Stimulated activated CD8-positive, alpha-beta memory T cell treated with anti-CD3 and anti-CD28 coated beads, Interleukin-2, amount 100 ng/mL, for 1 hour (primary cell): ENCODE measurements at places on chromosomes 7 and 10.

- no peak for DNase-seq
These were observed 21.1 kb downstream of the WAC start for GRCh38 chr10:28554009-28554408.

GRCh38 chr7:24441314-24442027 is 131.8 kb upstream of the PALS2 start:
- DNase-seq = no peak

GRCh38 chr7:143360788-143361551 is 1.5 kb downstream of the FAM131B start:
- DNase-seq = no peak

DNA sequence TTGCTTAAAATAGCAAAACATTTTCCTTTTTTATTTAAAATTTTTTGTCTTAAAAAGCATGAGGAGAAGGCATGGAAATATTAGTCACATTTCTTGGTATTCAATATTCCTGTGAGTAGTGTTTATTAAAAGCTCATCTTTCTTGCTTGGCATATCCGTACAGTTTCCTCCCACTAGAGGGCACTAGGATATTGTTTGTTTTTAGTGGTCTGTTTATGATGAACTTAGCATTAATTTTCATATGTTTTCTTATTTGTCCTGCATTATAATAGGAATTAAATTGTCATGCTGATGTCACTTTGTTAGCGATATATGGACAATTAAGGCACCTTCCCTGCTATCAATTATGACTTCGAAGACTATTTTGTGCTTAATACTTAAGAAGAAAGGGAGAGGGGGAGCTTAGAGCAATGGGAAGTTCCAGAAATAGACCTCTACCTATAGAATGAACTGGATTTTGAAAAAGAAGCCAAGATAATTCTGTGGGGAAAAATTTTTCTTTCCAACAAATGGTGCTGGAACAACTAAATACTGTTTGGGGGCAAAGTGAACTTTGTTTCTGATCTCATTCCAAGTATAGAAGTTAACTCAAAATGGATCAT is 91.0 kb upstream of the STRIP2 start:
- no peak for DNase-seq

DNA sequence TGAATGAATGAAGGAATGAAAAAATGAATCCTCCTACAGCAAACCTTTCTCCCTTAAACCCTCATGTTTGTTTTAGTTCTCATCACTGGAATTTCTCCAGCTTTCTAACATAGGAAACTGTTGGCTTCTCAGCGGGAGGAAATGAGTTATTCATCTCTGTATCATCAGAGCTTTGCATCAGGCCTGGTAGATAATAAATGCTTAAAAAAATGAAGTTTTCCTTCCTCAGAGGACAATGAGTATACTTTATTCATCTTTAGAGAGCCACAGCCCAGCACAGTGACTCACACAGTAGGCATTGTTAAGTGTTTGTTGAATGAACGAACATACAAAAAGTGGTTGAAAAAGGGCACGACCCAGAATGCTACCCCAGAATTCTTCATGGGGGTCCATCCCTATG is 62.6 kb downstream of the COL13A1 start:
- no peak for DNase-seq

DNA sequence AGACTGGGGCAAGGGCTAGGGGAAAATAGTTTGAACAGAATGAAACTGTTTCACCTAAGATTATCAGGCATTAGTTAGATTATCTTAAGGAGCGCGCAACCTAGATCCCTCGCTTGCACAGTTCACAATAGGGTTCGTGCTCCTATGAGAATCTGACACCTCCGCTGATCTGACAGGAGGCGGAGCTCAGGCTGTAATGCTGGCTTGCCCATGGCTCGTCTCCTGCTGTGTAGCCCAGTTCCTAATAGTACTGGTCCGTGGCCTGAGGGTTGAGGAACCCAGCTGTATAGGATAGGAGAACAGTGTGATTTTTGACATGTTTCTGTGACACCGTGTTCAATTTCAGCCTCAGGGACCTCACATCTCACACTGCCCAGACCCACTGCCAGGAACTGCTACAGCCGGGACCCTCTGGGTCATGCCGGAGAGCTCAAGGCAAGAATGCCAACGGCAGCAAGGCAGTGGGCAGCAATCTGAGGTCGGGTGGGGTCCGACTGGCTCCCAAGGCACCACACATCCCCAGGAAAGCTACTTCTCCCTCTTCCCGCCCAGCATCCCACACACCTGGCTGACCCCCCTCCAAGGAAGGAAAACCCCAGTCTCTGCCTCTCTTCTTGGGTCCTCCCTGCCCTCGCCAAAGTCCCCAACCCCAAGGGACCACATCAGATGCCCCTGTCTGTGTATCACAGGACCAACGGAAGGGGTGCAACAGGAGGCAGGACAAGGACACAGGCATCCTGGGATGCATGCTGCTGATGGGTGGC is 31.7 kb downstream of the CAMK2B start:
- no peak for DNase-seq

- no peak for DNase-seq
These were observed 18.6 kb upstream of the GOT1 start for GRCh38 chr10:99449023-99449422.

- DNase-seq = no peak
These were observed 119.5 kb downstream of the DOCK4 start for GRCh38 chr7:112086496-112087254.

DNA sequence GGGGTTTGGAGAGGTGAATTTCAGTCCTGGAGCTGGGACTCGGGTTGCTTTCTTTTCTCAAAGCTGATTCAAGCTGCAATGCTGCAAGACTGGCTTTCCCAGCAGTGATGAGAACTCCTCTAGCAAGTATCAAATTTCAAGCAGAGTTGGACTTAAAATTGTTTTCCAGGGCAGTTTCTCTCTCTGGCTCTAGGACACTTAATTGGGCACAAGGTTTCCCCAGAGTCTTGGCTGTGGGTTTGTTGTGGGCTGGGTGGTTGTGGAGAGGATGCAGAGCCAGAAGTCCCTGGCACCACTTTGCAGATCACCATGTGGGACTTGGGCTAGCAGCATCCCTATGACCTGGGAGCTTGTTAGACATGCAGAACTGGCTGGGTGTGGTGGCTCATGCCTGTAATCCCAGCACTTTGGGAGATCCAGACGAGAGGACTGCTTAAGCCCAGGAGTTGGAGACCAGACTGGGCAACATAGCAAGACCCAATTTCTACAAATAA is 16.8 kb downstream of the AKR1B15 start:
- no peak for DNase-seq

- no peak for DNase-seq
These were observed 597.2 kb downstream of the TYW1 start for GRCh38 chr7:67593794-67594193.

GRCh38 chr10:116779076-116779687 is 36.8 kb upstream of the HSPA12A start:
- DNase-seq = no peak

DNA sequence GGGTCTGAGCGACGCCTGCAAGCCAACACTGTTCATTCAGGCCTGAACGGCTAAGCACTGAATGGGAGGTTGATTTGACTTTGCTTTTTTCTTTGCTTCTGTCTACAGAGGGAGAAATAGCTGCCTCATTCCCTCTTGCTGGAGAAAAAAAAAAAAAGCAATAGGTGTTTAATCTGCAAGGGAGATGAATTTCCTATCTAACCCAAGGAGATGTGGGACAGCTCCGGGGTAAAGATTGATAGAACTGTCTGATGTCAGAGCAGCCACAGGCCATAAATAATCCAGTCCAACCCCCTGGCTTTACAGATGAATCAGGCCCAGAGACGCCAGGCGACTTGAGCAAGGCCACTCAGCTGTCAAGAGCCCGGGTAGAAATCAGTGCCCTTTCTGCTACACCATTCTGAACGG is 168.0 kb downstream of the ARHGAP12 start:
- DNase-seq = no peak

- no peak for DNase-seq
These were observed 74.2 kb upstream of the EGR2 start for GRCh38 chr10:62890395-62890794.

DNA sequence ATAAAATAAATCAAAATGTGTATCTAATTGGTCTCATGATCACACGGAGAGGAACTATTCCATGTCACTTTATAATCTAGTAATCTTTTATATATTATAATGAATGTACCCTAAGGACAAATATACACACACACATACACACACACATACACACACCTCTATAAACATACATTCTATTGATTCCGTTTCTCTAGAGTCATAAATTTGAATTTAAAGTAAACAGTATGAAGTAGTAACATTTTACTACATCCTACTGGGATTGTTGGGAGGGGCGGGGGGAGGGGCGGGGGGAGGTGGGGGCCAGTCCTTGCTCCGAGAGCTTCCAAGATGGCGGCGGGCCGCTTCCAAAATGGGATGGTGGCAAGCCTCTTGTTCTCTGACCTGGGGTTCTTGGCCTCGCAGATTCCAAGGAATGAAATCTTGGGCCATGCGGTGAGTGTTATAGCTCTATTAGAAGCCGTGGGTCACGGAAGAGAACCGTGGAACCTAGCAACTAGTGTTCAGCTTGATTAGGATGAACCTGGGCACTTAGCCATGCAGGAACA is 143.2 kb downstream of the REEP3 start:
- no peak for DNase-seq

DNA sequence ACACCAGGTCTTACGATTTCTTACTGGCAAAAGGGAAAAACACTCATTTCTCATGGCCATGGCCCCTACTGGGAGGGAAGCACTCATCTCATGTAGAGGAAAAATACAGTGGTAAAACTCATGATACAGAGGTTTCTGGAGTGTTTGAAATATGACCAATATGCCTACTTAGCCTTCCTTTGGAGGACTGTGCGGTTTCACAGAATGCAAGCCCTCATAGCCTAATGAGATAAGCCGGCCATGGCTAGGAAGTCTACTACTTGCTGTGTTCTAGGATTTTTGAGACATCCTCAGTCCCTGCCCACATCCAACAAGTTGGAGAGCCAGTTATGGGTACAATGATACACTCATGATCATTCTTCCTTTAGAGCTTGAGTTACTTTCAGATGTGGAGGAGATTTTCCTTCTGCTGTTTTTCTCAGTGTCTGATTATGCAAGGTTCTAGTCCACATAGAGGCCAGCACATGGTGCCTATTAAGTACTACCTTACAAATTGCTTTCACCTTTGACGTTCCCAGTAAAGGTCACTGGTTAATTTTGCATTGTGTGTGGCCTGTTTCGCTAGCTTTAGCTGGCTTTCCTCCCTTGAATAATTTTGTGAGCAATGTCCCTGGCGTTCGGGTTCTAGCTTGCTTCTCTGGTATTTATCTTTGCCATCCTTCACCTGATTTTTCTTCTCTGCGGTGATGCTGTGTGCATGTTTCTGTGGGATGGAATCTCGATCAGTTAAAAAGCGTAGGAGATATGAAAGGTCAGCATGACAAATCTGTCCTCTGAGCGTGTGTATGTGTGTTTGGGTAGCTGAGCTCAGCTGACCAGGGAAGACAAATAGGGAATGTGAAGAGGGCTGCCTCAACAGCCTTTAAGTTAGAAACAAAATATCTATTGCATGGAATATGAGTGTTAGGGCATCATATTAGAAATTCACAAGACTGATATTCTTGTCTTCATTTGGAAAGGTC is 295.4 kb downstream of the LRMDA start:
- DNase-seq = no peak

GRCh38 chr7:112512451-112513210 is 31.8 kb downstream of the LSMEM1 start:
- DNase-seq = no peak

- DNase-seq = no peak
These were observed 15.7 kb upstream of the CRYGN start for GRCh38 chr7:151455690-151456089.

DNA sequence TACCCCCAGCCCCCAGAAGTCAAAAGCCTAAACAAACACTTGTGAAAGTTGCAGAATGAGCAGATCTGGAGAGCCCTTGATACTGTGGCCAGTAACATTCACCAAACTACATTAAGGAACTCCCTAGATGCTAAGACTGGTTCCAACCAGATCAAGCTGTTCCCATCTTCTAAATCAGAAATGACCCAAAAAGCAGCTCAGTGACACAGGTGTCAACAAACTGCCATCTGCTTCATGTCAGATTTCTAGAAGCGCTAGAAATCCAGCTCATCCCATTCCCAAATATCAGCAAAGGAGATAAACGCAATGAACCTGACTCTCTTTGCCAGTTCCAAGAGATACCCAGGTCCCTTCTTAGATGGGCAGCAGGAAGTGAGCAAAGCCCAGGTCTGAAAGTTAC is 90.6 kb downstream of the GFRA1 start:
- no peak for DNase-seq

- no peak for DNase-seq
These were observed 369.7 kb downstream of the LRMDA start for GRCh38 chr10:75801121-75801520.

DNA sequence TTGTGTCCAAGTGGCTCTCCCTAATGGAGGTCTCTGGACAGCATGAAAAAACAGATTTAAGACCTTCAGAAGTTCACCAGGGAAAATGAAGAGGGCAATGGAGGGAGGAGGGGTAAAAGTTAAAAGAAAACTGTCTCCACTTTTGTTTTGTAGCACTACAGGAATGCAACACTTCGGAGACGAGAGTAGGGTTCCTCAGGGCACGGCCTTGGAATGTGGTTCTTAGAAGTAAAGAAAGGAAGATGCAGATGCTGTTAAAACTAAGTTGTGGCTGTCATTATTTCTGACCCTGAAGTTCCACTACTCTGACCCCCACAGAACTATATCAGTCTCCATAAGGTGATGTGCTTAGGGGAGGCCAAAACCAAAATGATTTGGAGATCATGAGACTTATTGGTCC is 335.1 kb downstream of the XPNPEP1 start:
- no peak for DNase-seq

- no peak for DNase-seq
These were observed 301.5 kb upstream of the CACNA2D1 start for GRCh38 chr7:82745117-82745516.

- no peak for DNase-seq
These were observed 39.5 kb upstream of the DGKI start for GRCh38 chr7:137886281-137886680.

DNA sequence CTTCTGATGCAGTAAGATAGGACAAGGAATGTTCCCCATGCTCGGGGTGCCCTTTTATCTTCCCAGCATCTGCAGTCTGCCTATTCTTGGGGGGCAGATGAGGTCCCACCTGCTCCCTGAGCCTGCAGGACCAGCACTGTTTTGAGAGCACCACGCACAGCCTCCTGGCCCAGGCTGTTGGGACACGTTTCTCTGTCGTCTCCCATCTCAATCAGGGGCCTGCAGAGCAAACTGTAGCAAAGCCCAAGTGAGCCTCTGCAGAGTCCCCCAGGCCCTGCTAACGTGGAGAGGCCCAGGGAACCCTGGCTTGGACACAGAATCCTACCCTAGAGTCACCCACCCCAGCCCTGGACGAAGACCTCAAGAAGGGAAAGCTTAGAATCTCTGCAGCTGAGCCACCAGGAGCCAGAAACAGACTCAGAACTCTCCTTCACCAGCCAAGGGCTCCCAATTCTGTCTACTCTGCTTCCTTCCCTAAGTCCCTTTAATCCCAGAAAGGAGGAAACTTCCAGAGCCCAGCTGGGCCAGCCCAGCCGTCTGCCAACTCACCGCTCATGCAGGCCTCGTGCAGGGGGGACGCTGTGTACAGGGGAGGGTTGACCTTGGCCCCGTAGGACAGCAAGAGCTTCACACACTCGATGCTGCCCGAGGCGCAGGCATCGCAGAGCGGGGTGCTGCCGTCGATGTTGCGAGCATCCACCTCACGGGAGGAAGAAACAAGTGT is 15.6 kb downstream of the ASB13 start:
- DNase-seq = no peak
